ENCODE measurements at places on chromosomes 3 and 15.
A peak's percentile ranks its signal among the peaks of the same experiment; 100 is the strongest.

DNA sequence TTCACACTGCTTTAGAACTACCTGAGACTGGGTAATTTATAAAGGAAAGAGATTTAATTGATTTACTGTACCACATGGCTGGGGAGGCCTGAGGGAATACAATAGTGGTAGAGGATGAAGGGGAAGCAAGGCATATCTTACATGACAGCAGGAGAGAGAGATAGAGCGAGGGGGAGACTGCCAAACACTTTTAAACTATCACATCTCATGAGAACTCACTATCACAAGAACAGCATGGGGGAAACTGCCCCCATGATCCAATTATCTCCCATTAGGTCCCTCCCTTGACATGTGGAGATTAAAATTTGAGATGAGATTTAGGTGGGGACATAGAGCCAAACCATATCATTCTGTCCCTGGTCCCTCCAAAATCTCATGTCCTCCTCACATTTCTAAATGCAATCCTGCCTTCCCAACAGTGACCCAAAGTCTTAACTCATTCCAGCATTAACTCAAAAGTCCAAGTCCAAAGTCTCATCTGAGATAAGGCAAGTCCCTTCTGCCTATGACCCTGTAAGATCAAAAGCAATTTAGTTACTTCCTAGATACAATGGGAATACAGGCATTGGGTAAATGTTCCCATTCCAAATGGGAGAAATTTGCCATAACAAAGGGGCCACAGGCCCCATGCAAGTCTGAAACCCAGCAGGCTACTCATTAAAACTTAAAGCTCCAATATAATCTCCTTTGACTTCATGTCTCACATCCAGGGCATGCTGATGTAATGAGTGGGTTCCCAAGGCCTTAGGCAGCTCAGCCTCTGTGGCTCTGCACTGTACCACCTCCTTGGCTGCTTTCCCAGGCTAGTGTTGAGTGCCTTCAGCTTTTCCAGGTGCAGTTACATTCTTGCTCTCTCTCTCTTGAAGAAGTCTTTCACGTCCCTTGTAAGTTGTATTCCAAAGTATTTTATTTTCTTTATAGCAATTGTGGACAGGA is 481.7 kb upstream of the TGFBR2 start:
- H3K36me3 ChIP-seq = no peaks in the 10 kb centered on the region
- no peak for DNase-seq
- H3K27ac ChIP-seq = no peak overlapping the region
- peaks cover 2% of the 10 kb centered on the region for H3K27me3 ChIP-seq
- H3K4me1 ChIP-seq = no peaks in the 10 kb centered on the region
- no peak overlapping the region for H3K4me3 ChIP-seq

GRCh38 chr3:148203297-148204010 is 494.2 kb upstream of the AGTR1 start:
- DNase-seq = no peak
- no peaks in the 10 kb centered on the region for H3K4me1 ChIP-seq
- no peaks in the 10 kb centered on the region for H3K36me3 ChIP-seq
- H3K4me3 ChIP-seq = no peak overlapping the region
- no peaks in the 10 kb centered on the region for H3K27me3 ChIP-seq

DNA sequence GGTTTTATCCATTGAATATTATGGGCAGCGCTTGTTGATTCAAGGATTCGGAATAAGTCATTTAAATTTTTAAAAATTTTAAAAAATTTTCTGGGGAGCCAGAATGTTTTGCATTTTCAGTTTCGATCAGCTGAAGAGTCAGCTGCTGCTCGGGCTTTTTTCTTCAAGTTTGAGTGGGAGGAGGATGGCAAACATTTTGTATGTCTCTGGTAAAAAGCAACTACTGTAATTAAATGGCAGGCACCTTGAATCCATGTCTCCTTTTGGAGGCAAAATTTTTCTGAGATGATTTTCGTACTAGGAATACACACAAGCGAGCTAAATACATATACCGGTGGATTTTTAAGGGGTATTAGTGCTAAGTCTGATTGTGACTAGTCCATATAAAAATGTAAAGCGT is 612 bp downstream of the C3orf38 start:
- peak; percentile 51 for DNase-seq
- peak overlapping the region; percentile 93 for H3K4me3 ChIP-seq
- H3K27me3 ChIP-seq = no peaks in the 10 kb centered on the region
- peaks cover 44% of the 10 kb centered on the region for H3K4me1 ChIP-seq
- H3K36me3 ChIP-seq = peaks cover 27% of the 10 kb centered on the region
- H3K27ac ChIP-seq = peak overlapping the region; percentile 99

DNA sequence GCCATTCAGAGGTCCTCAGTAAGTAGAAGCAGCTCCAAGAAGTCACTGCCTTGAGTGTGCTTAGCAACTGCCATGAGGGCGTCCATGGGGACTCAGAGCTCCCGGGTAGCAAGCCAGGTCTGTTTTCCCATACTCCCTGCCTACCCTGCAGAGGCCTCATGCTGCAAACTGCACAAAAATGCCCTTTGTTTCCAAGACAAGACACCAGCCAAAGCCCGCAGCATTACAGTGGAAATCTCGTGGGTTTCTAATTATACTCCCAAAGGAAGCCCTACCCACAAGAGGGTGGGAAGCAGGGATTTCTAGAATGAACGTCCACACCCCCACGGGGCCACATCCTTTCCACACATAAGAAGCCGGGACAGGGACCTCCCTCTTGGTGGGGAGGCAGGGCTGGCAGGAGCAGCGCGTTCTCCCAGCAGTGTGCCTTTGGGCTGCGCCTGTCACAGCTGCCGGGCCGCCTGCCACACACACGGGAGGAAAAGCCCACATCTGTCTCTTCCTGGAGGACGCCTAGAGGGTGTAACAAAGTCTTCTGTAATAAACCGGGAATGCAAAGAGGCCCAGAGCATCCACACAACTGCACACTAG is 31.1 kb downstream of the FAM174B start:
- no peaks in the 10 kb centered on the region for H3K36me3 ChIP-seq
- H3K4me3 ChIP-seq = no peak overlapping the region
- peak overlapping the region; percentile 31 for H3K27ac ChIP-seq
- no peaks in the 10 kb centered on the region for H3K27me3 ChIP-seq
- peaks cover 12% of the 10 kb centered on the region for H3K4me1 ChIP-seq
- no peak for DNase-seq

DNA sequence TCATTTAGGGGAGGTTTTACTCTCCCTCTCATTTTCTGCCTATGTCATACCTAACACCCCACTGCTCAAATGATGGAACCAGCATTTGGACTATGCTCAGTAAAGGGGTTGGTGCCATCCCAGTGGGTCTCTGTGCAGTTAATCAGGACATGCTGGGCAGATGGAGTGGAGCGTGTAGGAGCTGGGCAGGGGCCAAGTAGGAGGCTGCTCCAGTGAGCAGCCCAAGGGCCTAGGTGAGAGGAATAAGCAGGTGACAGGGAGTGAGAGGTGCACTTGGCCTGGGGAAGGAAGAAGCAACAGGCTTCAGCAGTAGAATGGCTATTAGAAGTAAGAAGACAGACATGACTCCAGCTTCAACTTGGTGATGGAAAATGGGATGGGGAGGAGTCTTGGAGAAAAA is 72.2 kb downstream of the EPHB1 start:
- no peak for DNase-seq
- no peak overlapping the region for H3K4me3 ChIP-seq
- no peak overlapping the region for H3K27ac ChIP-seq
- peaks cover 18% of the 10 kb centered on the region for H3K27me3 ChIP-seq
- no peaks in the 10 kb centered on the region for H3K36me3 ChIP-seq

- peaks cover 48% of the 10 kb centered on the region for H3K36me3 ChIP-seq
- H3K4me1 ChIP-seq = peaks cover 29% of the 10 kb centered on the region
- H3K27ac ChIP-seq = peak overlapping the region; percentile 69
- no peaks in the 10 kb centered on the region for H3K27me3 ChIP-seq
- H3K4me3 ChIP-seq = peak overlapping the region; percentile 91
Observed at GRCh38 chr15:101275018-101275417, 2.3 kb downstream of the SELENOS start.

DNA sequence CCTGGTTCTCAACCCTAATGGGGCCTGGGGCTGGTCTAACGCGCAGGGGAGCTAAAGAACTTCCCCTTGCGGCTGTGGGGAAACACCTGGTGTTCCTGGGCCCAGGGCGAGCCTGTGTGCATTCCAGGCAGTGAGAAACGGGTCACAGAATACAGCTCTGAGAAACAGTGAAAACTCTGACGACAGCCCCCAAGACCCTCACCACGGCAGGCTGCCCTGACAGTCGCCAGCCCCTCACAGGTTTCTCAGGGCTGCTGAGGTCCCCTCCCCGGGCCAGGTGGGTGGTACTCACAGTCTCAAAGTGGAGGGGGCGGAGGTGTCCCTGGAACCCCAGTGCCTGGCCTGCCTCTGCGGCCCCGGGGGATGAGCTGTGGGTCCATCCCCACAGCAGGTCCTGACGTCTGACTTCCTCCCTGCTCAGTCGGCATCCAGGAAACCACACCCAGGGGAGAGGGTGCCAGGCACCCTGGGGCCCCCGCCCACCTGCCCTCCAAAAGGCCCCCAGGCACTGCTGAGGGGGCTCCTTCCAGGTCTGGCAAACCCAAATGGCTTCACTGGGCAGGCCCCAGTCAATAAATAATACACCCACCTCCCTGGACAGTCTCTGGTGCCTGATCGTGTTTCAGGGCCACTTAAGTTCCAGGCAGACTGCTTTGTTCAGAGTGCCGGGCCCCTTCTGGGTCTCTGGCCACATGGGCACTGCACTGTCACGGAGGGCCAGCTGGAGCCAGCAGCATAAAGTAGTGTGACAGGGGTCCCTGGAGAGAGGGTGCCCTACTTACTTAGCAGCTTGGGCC is 57.7 kb downstream of the IQSEC1 start:
- H3K27me3 ChIP-seq = no peaks in the 10 kb centered on the region
- peak overlapping the region; percentile 99 for H3K27ac ChIP-seq
- DNase-seq = peak; percentile 68
- H3K36me3 ChIP-seq = peaks cover 18% of the 10 kb centered on the region
- peak overlapping the region; percentile 78 for H3K4me3 ChIP-seq

- H3K27ac ChIP-seq = no peak overlapping the region
- H3K4me3 ChIP-seq = no peak overlapping the region
- no peaks in the 10 kb centered on the region for H3K4me1 ChIP-seq
- no peaks in the 10 kb centered on the region for H3K36me3 ChIP-seq
Observed at GRCh38 chr15:62324382-62324781, 159.3 kb upstream of the C2CD4B start.

- DNase-seq = no peak
- H3K4me1 ChIP-seq = peaks cover 3% of the 10 kb centered on the region
- H3K27me3 ChIP-seq = peaks cover 10% of the 10 kb centered on the region
- H3K36me3 ChIP-seq = no peaks in the 10 kb centered on the region
- H3K27ac ChIP-seq = no peak overlapping the region
Observed at GRCh38 chr15:81087066-81087465, 47.0 kb upstream of the CFAP161 start.

GRCh38 chr3:155744626-155745324 is at the start of gene PLCH1:
PLCH1 (minus strand) TSS chr3:155745071; CDS start chr3:155704224, 40,847 bp downstream.
- peaks cover 68% of the 10 kb centered on the region for H3K27me3 ChIP-seq
- H3K27ac ChIP-seq = no peak within 1 kb of the TSS
- H3K36me3 ChIP-seq = no peaks in the 10 kb centered on the region
- H3K4me3 ChIP-seq = peak within 1 kb of the TSS; percentile 78
- H3K4me1 ChIP-seq = peaks cover 19% of the 10 kb centered on the region

GRCh38 chr3:109284071-109284470 is 32.2 kb downstream of the DPPA2 start:
- no peaks in the 10 kb centered on the region for H3K36me3 ChIP-seq
- H3K4me3 ChIP-seq = no peak overlapping the region
- H3K27me3 ChIP-seq = no peaks in the 10 kb centered on the region
- H3K27ac ChIP-seq = no peak overlapping the region
- no peaks in the 10 kb centered on the region for H3K4me1 ChIP-seq

DNA sequence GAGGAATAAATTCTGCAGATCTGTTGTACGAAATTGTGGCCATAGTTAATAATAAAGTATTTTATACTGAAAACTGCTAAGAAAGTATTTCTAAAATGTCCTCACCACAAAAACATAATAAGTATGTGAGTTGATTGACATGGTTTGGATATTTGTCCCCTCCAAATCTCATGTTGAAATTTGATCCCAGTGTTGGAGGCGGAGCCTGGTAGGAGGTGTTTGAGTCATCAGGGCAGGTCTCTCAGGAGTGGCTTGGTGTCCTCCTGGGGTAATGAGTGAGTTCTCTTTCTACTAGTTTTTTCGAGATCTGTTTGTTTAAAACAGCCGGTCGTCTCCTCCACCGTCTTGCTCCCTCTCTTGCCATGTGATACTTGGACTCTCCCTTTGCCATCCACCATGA is 424.1 kb upstream of the KCNMB2 start:
- no peaks in the 10 kb centered on the region for H3K36me3 ChIP-seq
- H3K4me3 ChIP-seq = no peak overlapping the region
- no peaks in the 10 kb centered on the region for H3K27me3 ChIP-seq
- no peaks in the 10 kb centered on the region for H3K4me1 ChIP-seq
- H3K27ac ChIP-seq = no peak overlapping the region

GRCh38 chr3:167066977-167067786 is 312.9 kb downstream of the ZBBX start:
- DNase-seq = no peak
- no peak overlapping the region for H3K27ac ChIP-seq
- no peak overlapping the region for H3K4me3 ChIP-seq
- no peaks in the 10 kb centered on the region for H3K4me1 ChIP-seq
- H3K36me3 ChIP-seq = no peaks in the 10 kb centered on the region

GRCh38 chr15:64163659-64164362 is 989 bp upstream of the PPIB start:
- H3K27me3 ChIP-seq = no peaks in the 10 kb centered on the region
- peaks cover 45% of the 10 kb centered on the region for H3K4me1 ChIP-seq
- H3K4me3 ChIP-seq = peak overlapping the region; percentile 82
- peak overlapping the region; percentile 98 for H3K27ac ChIP-seq

DNA sequence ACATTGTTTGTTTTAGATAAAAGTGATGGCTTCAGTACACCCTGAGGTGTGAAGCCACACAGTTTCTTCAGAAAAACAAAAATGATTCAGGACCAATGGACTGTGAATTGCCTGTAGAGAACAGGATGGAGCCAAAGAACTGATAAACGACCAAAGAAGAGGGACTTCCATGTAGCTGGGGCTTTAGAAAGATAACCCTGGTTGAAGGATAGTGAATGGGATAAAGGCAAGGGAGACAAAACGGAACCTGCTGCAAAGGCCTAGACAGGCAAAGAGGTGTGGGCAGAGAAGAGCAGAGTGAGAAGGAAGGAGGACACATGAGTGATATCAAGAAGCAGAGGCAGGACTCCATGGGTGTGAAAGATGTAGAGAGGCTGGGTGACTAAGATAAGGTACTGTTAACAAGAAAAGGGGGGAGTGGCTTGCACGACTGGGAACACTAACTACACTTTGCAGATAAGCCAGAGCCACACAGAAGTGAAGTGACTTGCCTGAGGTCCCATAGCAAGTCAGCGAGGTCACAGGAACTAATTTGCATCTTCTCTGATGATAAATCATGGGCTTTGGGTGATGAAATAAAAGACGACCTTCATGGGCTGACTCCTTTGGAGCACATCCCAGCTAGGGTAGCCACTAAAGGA is 44.3 kb downstream of the RAB6B start:
- no peak overlapping the region for H3K27ac ChIP-seq
- H3K36me3 ChIP-seq = no peaks in the 10 kb centered on the region
- no peaks in the 10 kb centered on the region for H3K4me1 ChIP-seq
- no peak overlapping the region for H3K4me3 ChIP-seq
- peaks cover 10% of the 10 kb centered on the region for H3K27me3 ChIP-seq
- DNase-seq = no peak

- peaks cover 5% of the 10 kb centered on the region for H3K27me3 ChIP-seq
- H3K36me3 ChIP-seq = peaks cover 8% of the 10 kb centered on the region
- H3K27ac ChIP-seq = no peak overlapping the region
- no peak overlapping the region for H3K4me3 ChIP-seq
Observed at GRCh38 chr3:88025001-88025552, 33.7 kb downstream of the CGGBP1 start.

All from activated CD4-positive, alpha-beta T cell treated with anti-CD3 and anti-CD28 coated beads, Interleukin-2, amount 10 ng/mL, durations not matched to agents 7 days and 5 days (primary cell).